Stimulated activated CD4-positive, alpha-beta T cell treated with anti-CD3 and anti-CD28 coated beads, Interleukin-12 subunit alpha, Interleukin-12 subunit beta, amount 100 ng/mL, for 48 hours (primary cell): ENCODE measurements at places on chromosomes 1 and 21.

DNA sequence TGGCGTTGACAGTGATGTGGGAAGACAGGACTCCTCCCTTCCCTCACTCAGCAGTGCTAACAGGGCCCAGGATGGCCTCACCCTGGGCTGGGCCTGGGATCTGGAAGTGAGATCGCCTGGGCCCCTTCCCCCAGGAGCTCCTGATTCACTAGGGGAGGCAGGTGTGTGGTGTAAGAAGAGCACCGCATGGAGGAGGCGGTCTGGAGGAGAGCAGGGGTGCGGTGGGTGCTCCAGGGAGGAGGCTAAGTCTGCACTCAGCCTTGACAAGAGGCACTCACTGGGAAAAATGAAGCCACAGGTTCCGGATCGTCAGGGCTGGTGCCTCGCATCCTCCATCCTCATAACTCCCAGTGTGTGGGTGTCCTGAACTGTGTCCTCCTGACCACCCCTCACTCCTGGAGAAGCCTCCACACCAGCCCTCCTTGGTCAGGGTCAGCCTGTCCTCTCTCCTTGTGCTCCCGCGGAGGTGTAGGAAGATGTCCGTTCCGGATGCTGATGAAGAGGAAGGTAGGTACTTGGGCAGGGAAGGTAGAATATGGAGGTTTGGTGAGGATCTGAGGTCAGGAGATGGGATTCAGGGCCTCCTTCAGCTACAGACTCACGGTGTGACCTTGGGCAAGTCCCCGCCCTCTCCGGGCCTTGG is 142.1 kb upstream of the WNT4 start:
- no peak for DNase-seq

- DNase-seq, result no peak
These were observed 40.5 kb upstream of the NEK2 start for GRCh38 chr1:211715971-211716370.

DNA sequence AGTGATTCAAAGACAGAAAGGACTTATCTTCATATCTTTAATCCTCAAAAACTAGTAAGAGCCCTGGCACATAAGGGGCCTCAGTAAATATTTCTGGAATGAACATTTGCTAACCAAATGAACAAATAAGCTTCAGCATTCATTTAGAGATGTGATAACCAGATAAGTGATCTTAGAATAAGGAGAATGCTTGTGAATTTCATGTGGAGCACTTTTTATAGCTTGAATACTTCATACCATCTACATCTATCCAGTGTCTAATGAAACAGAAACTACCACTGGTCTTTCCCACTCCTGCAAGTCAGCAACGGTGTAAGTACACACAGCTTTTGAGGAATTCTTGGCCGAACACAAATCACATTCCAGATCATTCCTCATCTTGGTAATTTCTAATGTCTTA is 38.5 kb downstream of the EDEM3 start:
- DNase-seq, result no peak

DNA sequence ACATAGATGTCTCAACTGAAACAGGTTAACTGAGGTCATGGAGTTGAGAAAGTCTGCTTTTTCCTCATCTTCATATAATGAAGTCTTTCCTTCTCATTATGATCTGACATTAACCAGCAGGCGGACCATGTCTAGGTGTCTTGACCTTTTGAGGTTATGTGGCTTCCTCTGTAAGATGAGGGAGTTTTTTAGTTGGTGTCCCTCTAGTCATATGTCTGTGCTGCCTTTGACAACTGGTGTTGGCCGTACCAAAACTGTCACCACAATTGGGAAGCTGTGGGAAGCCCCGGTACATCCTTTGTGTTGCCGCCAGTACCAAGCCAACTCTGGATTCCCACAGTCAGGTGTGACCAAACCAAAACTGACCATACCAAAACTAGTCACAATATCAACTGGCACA is 105.1 kb downstream of the PBX1 start:
- no peak for DNase-seq

DNA sequence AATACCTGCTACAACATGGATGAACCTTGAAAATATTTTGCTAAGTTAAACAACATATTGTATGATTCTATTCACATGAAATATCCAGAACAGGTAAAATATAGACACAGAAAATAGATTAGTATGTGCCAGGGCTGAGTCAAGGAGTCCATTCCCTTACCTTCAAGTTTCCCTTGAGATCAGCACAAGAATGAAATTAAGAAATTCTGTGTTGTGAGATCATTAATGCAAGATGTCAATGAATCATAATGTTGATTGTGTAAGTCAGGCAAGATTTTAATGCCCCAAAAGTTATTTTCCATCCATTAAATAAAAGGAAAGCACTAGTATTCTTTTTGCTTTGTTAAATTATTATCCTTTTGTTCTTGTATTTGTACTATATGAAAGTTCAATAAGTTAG is 139.4 kb downstream of the MRPL39 start:
- DNase-seq, result no peak

GRCh38 chr1:108585313-108585712 is 25.4 kb downstream of the EEIG2 start:
- DNase-seq, result no peak

- DNase-seq, result peak; percentile 46
These were observed 474.5 kb downstream of the PTPRC start for GRCh38 chr1:199113265-199113869.

- DNase-seq, result no peak
These were observed 1186.5 kb upstream of the TMPRSS15 start for GRCh38 chr21:19590044-19590443.

DNA sequence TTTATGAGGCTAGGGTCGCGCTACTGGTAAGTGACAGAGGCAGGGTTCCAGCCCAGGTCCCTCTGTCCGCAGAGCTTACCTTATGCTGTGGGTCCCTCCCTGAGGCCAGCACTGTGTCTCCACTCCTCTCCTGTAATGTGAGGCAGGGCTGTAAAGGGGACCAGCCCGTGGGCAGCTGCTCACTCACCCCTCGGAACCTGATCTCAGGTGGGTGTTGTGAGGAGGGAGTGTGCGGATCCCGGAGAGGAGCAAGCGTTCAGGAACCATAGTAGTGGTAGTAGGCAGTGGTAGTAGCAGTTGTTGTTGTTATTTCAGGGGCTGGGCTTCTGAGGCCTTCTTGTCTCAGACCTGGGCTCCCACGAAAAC is 1.7 kb downstream of the ZC3H12A start:
- no peak for DNase-seq

DNA sequence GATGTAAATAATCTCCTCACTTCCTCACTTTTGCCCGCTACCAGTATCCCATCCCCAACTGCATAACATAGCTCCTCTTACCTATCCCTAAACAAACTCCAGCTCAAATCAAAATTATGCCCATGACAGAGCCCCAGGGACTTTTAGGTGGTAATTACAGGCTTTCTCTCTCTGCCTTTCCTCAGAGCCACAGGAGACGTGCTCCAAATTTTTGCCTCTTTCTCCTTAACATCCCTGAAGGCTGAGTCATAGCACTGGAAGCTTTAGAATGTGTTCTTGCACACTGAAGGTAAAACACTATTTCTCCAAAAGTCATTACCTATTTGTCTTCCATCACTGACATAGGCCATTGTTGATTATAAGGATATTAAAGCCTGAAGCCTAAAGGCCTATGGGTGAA is 263.5 kb upstream of the PLD5 start:
- no peak for DNase-seq

- no peak for DNase-seq
These were observed 108.1 kb upstream of the GNG4 start for GRCh38 chr1:235757587-235758096.

DNA sequence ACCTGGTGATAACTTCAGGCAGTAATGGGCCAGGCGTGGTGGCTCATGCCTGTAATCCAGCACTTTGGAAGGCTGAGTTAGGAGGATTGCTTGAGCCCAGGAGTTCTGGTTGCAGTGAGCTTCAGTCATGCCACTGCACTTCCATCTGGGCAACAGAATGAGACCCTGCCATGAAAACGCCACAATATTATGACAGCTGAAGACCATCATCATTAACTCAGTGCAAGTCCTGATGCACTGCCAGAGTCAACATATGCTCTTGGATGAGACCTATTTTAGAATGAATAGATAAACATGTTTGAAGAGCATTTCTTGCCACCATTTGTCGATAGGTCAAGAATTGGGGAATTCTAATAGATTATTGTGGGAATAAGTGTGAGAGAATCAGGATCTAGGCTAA is 26.4 kb downstream of the HENMT1 start:
- no peak for DNase-seq

GRCh38 chr1:214338212-214338611 is 57.3 kb downstream of the SMYD2 start:
- DNase-seq, result no peak

- no peak for DNase-seq
These were observed 868 bp downstream of the C1orf21 start for GRCh38 chr1:184387476-184388318.

DNA sequence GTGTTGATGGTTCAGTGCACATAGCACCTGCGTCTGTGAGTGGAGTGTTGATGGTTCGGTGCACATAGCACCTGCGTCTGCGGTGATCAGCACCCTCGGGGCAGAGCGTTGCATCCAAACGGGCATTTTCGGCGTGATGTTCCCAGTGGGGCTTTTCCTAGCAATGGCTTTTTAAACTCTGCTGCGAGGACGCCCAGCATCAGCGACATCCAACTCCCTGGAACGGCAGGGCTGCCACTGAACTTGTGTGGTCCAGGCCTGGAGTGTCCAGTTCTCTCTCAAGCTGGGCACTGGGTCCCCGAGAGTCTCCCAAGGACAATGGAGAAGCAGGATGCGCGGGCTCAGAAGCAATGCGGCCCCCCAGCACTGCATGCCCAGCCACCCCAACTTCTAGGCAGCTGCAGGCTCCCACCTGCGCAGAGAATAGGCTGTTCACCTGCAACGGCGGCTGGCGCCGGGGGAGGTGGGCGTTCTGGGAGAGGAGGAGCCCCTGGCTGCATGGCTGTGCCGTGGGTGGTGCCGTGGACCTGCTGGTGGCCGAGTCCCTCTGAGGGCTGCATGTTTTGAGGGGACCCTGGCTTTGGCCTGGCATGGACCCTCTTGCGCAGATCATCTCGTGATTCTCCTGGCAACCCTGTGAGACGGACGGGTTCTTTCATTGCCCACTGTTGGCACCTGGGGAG is 10.1 kb upstream of the C1orf174 start:
- DNase-seq, result no peak

DNA sequence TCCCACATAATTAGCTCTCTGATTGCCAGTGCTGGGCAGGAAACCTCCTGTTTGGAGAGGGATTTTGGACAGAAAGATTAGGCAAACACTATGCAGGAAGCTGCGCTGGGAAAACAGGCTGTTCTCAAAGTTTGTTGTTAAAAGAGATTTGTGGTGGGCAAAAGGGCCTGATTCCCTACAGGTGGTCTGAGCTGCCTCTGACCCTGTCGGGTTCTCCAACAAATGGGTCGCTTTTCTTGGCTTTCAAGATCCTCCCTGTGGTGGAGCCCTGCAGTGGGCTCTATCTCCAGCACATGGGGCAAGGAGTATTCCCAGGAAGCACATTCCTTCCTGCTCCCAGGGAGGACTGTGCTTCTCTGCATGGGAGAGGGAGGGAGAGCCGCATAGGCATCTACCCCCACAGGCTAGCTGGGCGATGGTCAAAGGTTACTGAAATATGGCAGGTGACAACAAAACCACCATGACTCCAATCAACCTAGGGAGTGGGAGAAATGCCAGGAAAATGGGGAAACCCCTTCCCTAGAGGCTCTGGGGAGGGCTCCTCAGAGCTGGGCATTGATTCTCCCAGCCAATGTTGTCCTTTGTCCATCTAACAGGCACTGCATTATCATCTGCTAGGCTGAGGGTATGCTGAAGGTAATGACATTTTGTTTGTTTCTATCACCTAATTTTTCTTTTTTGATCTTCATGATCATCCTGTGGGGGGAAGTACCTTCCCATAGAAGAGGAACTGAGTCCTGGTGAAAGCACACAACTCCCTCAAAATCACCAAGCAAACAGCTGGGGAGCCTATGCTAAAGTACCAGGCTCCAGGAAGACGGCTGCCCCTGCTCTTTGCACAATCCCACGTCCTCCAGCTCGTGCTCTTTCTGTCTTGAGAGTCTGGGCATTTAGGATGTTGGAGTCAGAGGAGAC is 85.3 kb downstream of the PLXNA2 start:
- DNase-seq, result no peak

DNA sequence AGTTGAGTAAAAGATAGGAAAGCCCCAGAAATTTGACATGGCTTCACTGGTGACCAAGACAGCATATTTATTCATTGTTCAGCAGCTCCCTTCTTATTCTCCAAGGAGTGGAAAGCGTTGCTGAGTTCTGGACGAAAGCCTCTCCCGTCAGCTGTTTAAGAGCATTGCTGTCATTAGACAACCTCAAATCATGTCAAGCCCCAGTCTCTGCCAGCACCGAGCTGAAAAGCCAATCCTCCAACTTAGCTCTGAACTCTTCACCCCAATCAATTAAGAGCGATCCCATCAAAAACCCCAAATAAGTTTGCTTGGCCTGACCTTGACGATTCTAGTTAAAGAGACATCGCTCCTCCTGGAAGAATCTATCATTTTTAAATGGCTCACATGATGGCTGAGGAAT is 110.8 kb downstream of the PLPP3 start:
- DNase-seq, result no peak
